ENCODE measurements at places on chromosomes 5 and 9. TPM values are rescaled to one million over a fixed set of nuclear protein-coding genes. Genes with fewer than 3 reads are reported as not detected.

GRCh38 chr5:39177631-39177964 lies 41.8 kb downstream of the FYB1 start:
- DNase-seq, result no peak

The C5orf34 gene
- 11.3 TPM for total RNA-seq

GRCh38 chr9:81682177-81682576 lies 7.2 kb downstream of the TLE1 start:
- DNase-seq, result no peak

The LIFR gene
- total RNA-seq, result 18.9 TPM

The HRH2 gene
- total RNA-seq, result 9.3 TPM

DNA sequence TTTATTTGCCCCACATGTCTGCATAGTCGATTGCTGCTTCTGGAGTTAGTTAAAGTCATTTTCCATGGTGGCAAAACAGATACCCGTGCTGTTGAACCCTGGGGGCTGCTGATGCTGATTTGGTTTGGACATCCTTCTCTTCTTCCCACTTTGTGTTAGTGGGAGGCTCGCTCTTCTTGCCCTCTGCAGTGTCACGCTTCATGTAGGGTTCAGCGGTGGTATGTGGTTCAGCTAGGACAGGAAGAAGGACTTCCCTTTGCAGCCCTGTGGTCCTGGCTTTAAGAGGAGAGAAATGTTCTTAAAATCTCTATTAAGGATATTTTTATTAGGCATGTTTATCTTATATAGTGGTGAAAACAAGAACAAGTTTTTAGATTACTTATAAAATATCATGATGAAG lies 36.2 kb downstream of the SLC36A1 start:
- no peak for DNase-seq

GRCh38 chr9:92719028-92719647 lies 45.5 kb downstream of the BICD2 start:
- DNase-seq, result peak; percentile 33

The NTNG2 gene
- total RNA-seq, result 0.52 TPM

The C5orf58 gene
- total RNA-seq, result 1.6 TPM

GRCh38 chr9:79985264-79985663 lies 413.5 kb downstream of the TLE4 start:
- DNase-seq, result no peak

GRCh38 chr9:28127101-28127500 lies 553.8 kb upstream of the C9orf72 start:
- DNase-seq, result no peak

DNA sequence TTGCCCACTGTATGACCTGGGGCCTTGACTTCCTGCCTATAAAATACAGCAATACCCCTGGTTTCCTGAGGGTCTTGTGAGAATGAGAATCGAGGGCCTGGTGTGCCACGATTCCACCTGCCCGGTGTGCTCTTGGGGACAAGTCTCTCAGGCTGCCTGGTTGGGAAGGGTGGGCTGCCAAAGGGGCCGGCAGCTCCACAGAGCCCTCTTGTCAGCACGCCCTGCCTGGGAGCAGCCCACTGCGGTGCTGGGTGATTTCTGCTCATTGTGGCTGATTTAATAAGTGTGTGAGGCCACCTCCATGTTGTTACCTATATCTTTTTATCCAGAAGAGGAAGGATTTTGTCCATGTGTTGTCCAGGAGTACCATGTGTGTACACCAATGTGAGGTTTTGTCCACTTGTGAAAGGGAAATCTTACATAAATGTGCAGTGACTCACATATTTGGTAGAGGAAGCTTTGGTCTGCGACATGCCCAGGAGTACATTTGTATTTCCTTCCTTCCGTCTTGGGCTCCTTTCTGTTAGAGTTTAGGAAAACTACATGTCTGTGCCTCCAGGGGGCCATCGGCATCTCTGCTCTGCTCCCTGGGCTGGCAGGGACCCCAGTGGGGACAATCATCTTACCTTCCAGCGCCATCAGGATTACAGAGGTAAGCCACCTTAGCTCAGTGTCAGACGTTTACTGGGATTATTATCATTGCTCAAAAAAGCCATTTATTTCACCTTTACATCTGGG lies 108.6 kb downstream of the PHF2 start:
- peak; percentile 46 for DNase-seq

DNA sequence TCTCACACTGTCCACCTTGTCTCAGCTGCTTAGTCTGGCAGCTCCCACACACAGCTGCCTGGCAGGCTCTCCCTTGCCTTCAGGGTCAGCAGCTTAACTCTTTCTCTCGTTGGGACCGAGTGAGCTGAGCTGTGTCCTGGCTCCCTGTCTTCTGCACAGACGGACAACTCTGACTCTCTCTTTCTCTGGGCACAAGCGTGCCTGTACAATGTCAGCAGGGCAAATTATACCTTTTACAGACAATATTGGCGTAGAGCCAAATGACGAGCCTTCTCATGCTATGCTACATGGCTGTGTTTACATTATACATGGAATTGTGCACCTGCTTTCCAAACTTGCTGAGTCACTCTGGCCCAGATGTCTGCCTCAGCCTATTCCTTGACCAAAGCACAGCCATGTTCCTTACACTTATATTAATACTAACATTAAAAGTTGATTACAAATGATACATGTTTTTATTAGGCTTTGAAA lies 188.6 kb downstream of the CYLC2 start:
- no peak for DNase-seq

- DNase-seq, result no peak
Measured at GRCh38 chr5:80863708-80864107, 96.5 kb upstream of the RASGRF2 start.

- no peak for DNase-seq
Measured at GRCh38 chr5:159547466-159548195, 217.3 kb upstream of the IL12B start.

GRCh38 chr9:127153501-127153900 lies 31.1 kb upstream of the ANGPTL2 start:
- no peak for DNase-seq

DNA sequence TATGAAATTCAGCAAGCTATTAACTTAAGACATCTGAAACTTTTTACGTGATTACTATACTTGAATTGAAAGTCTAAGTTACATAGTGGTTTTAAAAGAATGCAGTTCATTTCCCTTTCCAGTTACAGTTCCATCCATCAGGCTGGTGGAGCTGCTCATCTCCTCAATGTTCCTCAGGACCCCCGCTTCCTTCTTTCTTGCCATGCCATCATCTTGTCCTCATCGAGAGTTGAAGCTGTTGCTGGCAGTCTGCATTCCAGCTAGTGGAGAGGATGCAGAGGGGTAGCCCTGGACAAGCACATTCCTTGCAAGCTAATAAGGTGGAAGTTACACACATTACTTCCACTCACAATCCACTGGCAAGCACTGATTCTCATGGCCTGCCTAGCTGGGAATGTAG lies 8.8 kb upstream of the RNF183 start:
- no peak for DNase-seq

The CCDC192 gene
- 0.63 TPM for total RNA-seq

DNA sequence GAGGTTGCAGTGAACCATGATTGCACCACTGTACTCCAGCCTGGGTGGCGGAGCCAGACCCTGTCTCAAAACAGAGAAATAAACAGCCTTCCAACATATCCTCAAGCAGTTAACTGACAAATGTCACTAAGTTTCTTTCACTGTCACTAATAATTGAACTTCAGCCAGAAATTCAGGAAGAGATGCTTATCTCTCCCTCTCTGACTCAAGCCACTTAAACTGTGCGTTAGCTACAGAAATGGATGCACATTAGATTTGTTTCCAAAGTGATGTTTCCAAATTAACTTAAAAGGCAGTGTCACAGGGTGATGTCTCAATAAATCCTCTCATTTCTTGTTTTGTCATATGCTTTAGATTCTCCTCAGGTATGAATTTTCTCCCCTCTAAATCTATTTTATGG lies 164.9 kb downstream of the KDM4C start:
- DNase-seq, result no peak

- no peak for DNase-seq
Measured at GRCh38 chr5:61525512-61526206, 193.6 kb downstream of the ZSWIM6 start.

DNA sequence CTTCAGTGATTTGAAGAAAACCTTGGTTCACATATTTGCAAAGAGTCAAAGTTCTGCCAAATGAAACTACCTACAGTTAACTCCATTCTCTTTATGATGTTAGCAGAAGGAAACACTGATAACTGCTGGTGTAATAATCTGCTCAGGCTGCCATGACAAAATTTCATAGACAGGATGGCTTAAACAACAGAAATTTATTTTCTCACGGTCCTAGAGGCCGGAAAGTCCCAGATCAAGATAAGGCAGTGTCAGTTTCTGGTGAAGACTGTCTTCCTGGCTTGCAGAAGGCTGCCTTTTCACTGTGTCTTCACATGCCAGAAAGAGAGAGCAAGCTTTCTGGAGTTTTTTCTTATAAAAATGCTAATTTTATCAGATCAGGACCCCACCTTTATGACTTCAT lies 102.4 kb upstream of the PARP8 start:
- no peak for DNase-seq

The ADAMTS6 gene
- total RNA-seq, result 1.7 TPM

GRCh38 chr9:14935106-14935751 lies 25.0 kb upstream of the FREM1 start:
- DNase-seq, result no peak

GRCh38 chr5:42621662-42622061 lies 135.0 kb upstream of the CCDC152 start:
- no peak for DNase-seq

The IL5 gene
- not detected for total RNA-seq

DNA sequence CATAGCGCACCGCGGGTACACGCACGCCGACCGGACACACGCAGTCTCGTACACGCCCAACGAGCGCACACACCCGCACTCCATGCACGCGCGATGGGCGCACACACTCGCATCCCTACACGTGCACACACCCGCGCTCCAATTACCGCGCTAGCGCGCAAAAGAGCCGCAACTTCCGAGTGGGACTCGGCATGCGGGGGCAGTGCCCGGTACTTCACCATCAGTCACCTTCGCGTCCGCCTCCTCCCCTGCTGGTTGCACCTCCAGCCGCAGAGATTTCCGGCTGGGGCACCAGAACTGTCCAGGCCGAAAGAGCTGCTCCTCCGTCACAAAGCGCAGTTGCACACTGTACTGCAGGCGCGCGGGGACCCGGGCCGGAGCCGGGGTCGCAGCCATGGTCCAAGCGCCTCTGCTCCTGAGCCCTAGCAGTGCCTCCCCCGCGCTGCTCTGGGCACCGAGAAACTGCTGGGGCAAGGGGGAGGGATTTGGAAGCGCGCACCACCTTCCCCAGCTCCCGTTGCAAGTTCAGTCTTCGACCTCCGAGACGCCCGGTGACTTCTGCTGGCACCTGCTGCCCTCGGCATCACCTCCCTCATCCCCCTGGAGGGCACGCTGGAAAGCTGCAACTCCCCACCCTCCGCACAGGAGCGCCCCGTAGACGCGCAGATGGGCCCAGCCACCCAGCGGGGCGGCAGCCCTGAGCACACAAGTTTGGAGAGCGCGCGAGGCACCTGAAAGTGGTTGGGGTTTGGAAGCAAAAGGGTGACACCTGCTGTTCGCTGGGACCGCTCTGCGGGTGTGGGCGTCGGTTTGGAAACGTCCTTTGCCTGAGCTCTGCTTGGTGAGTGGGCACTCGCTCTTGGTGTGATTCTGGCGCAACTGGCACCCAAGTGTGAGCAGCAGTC lies 337.4 kb upstream of the PUM3 start:
- peak; percentile 83 for DNase-seq

The SNCAIP gene
- 10.5 TPM for total RNA-seq

The DMRT3 gene
- not detected for total RNA-seq

GRCh38 chr5:112419986-112420864 lies 1.1 kb upstream of the EPB41L4A start:
- DNase-seq, result peak; percentile 51

The PCDH12 gene
- total RNA-seq, result 0.17 TPM
